ENCODE measurements at places on chromosomes 6 and 20. TPM values are rescaled to one million over a fixed set of nuclear protein-coding genes. Genes with fewer than 3 reads are reported as not detected.

KCNK15 gene
- 0.38 TPM for total RNA-seq

GTF2H4 gene
- 46.3 TPM for total RNA-seq

CCM2L gene
- total RNA-seq: 0.22 TPM

SLC17A9 gene
- total RNA-seq: 11.2 TPM

TMC2 gene
- total RNA-seq: 0.20 TPM

ENPP4 gene
- 17.2 TPM for total RNA-seq

MEP1A gene
- total RNA-seq: not detected

OOEP gene
- not detected for total RNA-seq

TMEM14B gene
- 121 TPM for total RNA-seq

TMEM14A gene
- total RNA-seq: 28.4 TPM

DNA sequence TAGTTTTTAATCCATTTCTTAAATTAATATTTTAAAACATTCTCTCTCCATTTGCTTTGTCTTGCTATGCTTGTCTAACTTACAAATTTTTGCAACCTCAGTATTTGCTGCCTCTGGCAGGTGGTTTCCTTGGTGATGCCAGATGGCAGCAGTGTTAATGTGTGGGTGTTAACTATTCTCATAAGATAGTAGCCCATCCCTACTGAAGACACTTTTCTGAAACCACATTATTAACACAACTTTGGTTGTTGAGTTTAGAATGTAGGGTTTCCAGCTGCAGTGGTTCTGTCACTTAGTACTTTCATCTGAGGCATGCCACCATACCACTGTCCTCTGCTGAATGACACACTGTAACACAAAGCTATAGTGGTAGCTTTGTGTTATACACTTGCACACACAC is 75.1 kb downstream of the MYO6 start:
- ATAC-seq: no peak

DNA sequence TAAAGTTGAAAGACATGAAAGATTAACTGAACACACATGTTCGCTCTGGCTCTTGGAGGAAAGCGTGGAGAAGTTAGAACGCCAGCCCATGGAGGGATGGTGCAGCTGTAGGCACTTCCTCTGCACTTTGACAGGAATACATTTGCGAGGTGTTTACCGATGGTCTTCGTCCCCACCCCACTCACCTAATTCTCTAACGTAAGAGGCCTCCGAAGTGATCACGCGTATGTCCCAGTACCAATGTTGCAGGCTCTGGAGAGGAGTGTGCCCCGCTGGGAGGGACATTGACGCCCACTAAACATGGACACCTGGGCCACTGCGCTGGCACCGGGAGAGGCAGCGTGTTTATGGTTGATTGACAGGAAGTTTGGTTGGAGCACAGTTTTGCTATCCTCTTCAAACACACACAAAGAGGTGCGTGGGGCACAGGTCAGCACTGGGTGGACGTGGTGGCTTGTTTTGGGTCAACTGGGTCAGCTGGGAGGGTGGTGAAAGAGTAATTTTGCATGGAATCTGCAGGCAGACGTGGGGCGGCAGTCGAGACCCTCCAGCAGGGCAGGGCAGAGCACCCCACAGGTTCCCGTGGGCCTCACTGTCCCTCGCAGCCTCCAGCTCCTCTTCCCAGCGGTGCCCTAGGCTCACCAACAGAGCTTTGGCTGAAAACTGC is 110.1 kb downstream of the DLL1 start:
- no peak for ATAC-seq

DNA sequence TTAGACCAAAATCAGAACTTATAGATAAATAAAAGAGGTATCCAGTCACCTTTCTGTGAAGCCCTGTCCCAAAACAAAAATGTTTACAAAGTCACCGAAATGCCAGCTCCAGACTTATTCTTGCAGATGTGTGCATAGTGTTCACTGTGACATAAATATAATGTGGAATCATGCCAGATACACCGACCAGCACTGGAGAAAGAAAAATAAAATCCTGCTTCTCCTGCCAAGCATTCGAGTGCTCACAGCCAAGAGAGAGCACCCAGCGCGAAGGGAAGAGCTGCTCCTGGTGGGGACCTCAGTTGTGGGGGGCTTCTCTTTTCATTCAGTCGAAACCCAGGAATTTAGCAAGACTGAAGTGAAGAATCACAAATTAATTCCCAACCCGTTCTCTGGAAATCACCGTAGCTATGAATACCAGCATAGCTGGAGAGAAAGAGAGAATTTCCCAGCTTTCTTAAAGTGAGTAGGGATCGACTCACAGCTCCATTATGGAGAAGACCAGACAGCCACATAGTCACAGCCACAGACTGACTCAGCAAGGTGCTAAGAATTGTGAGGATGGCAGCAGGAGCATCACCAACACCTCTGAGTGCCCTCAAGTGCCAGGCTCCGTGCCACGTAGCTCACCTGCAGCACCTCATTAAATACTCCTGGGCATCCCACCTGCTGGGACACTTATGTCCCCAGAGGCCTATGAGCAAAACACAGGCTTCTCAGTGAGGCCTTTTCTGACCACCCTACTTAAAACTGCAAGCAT is 33.2 kb downstream of the BFSP1 start:
- no peak for ATAC-seq

DNA sequence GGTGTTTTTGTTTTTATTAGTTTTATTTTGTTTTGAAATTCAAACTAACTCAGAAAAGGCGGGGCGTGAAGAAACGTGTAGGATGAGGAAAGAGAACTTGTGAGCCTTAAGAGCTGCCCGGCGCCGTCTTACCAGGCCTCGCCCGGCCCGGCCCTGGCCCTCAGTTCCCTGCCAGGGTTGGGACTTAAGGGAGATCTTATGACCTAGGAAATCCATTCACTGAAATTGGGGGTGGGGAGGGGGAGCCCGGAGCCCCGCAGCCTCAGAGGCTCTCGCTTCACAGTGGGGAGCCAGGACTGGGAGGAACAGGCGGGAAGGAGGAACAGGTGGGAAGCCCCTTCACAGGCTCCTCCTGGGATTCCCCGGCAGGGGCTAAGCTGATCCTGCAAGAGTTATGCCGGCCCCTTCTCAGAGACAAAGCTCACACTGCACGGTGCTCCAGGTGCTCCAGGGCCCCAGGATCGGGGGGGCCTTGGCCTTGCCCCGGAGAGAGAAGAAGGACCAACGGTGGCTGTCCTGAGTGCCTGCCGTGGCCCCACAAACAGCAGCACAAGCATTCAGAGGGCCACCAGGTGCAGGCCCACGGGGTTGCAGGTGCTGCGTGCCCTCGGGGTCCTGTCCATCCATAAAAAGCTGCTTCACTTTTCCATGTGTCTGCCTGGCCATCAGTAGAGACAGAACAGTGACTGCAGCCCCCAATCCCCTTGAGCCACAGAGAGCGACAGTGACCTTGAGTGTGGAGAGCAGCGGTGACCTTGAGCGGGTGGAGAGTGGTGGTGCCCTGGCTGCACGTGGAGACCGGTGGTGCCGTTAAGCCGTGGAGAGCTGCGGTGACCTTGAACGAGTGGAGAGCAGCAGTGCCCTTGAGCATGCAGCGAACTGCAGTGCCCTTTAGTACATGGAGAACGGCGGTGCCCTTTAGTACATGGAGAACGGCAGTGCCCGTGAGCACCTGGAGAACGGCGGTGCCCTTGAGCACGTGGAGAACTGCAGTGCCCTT is 152.7 kb downstream of the DLL1 start:
- no peak for ATAC-seq

DNA sequence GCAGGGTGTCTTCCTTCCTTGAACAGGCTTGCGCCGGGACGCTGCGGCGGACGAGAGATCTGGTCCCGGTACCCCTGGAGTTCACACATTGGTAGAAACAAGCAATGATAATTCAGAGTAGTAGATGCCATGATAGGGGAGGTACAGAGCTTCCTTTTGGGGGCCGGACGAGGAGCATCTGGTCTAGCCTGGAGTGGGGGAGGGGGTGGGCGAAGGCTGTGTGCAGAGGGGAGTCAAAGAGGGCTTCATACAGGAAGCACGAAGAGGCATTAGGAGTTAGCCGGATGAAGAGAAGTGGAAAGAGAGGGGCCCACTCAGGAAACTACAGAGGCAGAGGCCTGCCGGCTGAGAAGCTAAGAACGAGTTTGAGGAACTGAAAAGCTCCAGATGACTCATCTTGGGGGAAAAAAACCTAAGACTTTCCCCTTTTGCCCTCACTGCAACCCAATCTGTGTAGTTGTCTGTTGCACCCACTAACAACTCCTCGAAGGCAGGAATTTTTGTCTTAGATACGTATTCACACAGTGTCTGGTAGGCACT is 611 bp downstream of the CNPY3 start:
- ATAC-seq: peak; percentile 11

DNA sequence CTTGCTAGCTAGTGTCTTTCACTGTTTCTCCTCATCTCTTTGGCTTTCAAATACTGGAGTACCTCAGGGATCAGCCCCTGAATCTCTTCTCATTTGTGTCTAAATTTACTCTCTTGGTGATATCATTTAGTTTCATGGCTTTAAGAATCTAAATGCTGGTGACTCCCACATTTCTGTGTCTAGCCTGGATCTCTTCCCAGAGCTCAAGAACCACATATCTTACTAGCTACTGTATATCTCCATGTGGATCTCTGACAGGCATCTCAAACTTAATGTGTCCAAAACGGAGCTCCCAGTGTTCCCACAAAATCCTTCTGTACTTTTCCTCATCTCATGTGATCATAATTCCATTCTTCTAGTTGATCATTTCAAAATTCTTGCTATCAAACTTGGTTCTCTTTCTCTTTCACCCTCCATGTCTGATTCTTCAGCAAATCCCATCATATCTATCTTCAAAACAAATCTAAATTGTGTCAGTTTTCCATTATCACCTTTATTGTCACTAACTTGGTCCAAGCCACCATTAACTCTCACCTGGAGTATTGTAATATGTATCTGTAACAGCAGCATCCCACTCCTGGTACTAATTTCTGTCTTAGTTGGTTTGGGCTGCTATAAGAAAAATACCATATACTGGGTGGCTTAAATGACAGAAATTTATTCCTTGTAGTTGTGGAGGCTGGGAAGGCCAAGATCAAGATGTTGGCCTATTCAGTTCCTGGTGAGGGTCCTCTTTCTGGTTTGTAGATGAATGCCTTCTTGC is 45.9 kb downstream of the CCDC170 start:
- ATAC-seq: no peak

DNA sequence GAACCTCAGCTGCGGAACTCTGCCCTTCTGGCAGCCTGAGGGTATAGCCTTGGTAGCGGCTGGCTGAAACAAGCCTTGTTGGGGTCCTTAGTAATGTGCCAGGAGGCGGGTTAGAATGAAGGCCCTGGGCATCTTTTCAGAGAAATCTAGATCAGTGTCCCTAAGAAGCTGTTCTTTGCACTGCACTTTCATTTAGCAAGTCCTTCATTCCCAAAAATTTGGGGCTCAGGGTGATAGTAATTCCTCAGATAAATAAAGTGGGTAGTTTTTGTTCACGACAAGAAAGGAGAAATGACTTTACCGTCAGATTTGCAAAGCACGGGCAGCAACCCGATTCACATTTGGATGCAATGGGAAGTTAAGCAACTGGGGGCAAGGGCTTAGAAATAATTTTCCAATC is 3.2 kb downstream of the INSM1 start:
- no peak for ATAC-seq

DNA sequence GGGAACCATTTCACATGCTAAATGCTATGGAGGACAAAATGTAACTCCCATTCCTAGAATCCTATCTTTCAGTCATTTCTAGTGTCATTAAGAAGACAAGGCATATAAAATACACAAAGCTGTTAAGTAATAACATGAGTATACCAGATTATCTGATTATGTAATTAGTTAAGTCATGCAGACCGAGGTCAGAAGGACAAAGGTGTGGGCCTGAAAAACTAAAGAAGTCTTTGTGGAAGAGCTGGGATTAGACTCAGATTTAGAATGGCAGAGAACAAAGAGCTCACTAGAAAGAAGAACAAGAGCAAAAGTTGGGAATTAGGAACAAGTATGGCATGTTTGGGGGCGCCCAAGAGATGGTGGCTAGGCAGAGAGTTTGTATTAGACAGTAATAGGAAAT is 37.0 kb downstream of the EFHC1 start:
- ATAC-seq: no peak

GRCh38 chr6:126199466-126199865 is 140.4 kb upstream of the CENPW start:
- no peak for ATAC-seq

GRCh38 chr6:146542881-146543210 is 787 bp upstream of the RAB32 start:
- ATAC-seq: no peak

GRCh38 chr6:157270308-157270707 is 53.0 kb downstream of the TMEM242 start:
- no peak for ATAC-seq

DNA sequence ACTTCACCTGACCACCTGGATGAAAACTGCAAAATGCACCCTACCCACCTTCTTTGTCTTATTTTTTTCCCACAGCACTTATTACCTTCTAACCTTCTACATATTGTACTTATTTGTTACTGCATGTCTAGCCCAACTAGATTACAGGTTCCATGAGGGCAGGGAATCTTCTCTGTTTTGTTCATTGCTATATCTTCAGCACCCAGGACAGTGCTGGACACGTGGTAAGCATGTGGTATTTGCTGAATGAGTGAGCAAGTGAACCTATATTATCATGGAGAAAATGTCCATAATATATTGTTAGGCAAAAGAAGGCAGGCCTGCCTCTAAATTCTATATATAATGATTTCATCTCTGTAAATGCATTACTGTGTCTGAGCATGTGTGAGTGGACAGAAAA is 107.0 kb downstream of the TRERF1 start:
- ATAC-seq: no peak

DNA sequence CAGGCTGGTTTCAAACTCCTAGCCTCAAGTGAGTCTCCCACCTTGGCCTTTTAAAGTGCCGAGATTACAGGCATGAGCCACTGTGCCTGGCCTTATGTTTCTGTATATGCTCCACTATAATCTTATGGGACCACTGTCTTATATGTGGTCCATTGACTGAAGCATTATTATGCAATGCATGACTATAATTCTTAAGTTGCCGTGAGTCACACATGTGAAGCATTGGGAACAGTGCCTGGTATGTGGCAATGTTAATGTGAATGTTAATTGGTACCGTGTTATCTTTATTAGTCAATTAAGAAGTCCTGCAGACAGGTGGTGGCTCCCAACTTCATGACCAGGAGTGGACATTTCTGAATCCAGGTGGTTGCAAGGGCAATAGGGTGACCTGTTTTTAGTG is 14.7 kb upstream of the ASXL1 start:
- ATAC-seq: no peak

DNA sequence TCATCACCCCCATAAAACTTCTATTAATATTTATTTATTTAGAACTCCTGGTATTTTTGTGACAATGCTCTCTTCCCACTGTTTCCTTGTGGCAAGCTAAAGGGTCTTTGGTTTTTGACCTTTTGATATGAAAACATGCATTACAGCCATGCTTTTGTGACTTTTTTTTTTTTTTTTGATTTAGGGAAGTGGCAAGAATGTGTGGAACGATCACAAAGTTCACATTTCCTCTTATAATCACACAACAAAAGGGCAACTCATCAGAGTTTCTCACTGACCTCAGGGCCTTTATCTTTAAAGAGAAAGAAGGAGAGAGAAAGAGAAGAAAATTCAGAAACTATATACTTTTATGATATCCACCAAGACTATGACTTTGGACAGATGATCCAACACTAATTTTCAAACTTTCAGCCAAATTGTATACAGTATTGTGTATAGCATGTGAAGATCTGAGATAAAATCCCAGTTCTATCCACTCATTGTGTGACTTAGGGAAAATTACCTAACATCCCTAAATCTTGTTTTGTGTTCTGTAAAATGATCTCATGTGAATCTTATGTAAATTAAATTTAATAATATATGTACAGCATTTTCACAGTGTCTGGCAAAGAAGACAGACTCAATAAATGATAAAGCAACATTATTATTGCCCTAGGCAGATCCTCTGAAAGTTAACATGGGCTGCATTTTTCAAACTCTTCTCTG is 106.8 kb upstream of the MARCKS start:
- no peak for ATAC-seq
